Iris pigment epithelial cell (primary cell): ENCODE measurements at places on chromosomes 5 and 9.

GRCh38 chr5:168408561-168409305 is 77.5 kb upstream of the RARS1 start:
- DNase-seq, result peak; percentile 14

DNA sequence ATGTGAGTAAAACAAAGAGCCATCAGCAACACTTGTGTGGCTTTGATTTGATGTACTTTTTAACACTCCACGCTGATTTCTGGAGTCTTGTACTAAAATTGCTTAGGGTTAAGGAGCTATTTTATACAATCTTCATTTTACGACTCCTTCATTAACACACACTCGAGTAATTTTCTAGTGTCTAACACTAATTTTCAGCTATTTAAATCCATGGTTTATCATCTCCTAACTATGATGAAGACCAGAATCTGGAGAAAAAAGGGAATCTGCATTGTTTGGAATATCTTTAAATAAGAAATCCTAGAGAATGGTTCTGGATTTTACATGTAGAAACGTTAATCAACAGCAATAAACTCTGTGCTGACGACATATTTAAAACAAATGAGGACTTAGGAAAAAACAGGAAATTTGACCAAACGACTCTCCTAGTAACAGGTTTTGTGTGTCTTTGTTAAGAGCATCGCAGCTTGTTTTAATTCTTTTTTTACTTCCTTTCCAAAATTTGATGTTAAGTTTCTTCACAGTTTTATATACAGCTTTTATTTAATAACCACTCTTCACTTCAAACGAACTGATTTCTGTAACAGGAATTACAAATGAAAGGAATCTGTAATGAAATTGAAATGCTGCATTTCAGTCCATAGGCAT is 138.5 kb downstream of the AOPEP start:
- no peak for DNase-seq

DNA sequence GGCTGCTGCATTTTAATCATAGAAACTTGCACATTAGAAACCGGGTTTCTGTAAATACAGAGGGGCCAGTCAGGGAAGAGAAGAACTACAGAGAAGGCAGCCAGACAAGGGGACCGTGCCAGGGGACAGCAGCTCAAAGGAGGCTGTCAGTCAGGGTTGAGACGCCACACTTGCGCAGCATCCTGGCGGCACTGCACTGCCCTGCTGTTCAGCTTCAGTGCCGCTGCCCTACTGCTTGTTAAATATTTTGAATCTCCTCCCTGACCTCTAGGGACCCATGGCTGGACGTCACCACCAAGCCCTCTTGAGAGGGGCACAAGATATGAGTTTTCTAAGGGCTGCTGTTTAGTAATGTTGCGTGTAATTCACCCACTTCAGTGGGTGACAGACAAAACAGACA is 43.6 kb upstream of the ZBTB43 start:
- DNase-seq, result no peak

GRCh38 chr9:133553123-133553522 is 18.6 kb downstream of the ADAMTSL2 start:
- no peak for DNase-seq

DNA sequence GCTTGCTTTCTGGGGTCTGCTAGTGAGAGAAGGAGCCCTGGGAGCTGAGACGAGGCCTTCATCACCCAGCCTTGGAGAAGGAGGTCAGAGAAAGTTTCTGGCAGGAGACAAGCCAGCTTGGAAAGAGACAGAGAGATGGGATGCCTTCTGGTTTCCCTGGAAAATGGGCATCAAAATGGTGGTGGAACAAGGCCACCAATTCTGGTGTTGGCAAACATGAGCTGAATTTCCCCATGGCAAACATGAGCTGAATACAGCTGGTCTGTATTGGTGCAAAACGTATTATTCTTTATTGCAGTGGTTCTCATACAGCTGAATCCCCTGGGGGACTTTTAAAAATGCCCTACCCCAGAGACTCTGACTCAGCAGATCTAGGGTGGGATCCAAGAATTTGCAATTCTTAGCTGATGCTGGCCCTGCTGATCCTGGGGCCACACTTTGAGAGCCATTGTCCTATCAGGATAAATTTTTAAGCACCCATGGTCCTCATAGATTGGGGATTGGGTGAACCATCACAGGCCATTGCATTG is 39.1 kb upstream of the S1PR3 start:
- no peak for DNase-seq
